ENCODE measurements at places on chromosomes 16 and 17. TPM values are rescaled to one million over a fixed set of nuclear protein-coding genes. Genes with fewer than 3 reads are reported as not detected.

Gene G6PC1
- not detected for polyA plus RNA-seq

Gene SLC5A2
- polyA plus RNA-seq: 7.8 TPM

DNA sequence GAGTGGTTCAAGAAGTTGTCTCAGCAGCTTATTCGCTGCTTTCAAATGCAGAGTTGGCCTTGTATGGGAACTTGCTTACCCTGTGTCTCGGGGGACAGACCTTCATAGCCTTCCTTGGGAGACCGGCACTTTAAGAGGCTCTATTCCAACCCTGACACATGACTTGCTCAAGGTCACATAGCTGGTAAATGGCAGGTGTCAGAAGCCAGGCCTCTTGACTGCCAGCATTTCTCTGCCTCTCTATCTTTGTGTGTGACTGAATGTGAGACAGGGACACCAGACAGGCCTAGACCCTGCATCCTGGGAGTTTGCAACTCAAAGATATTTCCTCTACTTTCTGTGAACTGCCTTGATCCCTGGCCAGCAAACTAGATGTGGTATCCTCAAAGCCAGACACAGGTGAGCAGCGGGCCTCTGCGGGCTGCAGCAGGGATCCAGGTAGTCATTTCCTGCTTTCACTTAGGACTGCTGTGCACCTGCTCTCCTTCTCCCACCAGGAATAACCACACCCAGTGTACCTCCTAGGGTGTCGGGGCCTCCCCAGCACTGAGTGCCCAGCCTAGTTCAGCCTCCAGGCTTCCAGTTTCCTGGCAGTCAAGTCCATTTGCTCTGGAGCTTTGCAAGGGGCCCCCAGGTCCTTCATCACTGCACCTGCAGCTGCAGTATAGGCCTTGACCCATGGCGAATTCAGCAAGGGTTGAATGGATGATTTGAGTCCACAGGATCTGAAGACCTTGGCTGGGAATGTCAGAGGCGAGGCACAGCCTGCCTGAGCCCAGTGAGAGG lies 116.6 kb upstream of the TNRC6C start:
- DNase-seq: no peak

GRCh38 chr16:49463529-49463928 lies 89.9 kb downstream of the C16orf78 start:
- DNase-seq: no peak

DNA sequence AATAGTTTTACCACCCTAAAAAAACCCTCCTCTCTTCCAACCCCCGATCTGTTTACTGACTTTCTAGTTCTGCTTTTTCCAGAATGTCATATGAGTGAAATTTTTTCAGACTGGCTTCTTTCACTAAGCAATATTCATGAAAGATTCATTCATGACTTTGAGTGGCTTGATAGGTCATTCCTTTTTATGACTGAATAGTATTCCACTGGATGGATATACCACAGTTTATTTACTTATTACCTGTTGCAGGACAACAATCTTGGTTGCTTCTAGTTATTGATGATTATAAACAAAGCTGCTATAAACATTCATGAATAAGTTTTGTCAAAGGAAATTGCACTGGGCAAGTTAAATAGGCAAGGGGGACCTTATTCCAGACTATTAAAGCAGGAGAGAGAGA lies 264.2 kb downstream of the UTP18 start:
- DNase-seq: no peak

GRCh38 chr16:52469775-52470174 lies 77.2 kb downstream of the TOX3 start:
- no peak for DNase-seq

- DNase-seq: no peak
Measured at GRCh38 chr17:70479779-70480178, 310.4 kb downstream of the KCNJ2 start.

Data from hindlimb muscle (tissue), 1 donor.